Pancreas (tissue), 10 donors: ENCODE measurements at places on chromosomes 6 and 20. TPM values are rescaled to one million over a fixed set of nuclear protein-coding genes. Genes with fewer than 3 reads are reported as not detected.

AKAP7 gene
- polyA plus RNA-seq = 69.6 TPM

OXT gene
- not detected for polyA plus RNA-seq

KIF13A gene
- polyA plus RNA-seq = 7.3 TPM

ELMO2 gene
- 18.1 TPM for polyA plus RNA-seq

ANKRD6 gene
- polyA plus RNA-seq = 7.8 TPM

ASIP gene
- polyA plus RNA-seq = not detected

HLA-DOB gene
- polyA plus RNA-seq = 0.53 TPM

ZNF391 gene
- 1.4 TPM for polyA plus RNA-seq

HLA-DPA1 gene
- 9.1 TPM for polyA plus RNA-seq

SLC52A3 gene
- 1.6 TPM for polyA plus RNA-seq

OR2J3 gene
- not detected for polyA plus RNA-seq

SIRPD gene
- polyA plus RNA-seq = not detected

IL17F gene
- polyA plus RNA-seq = not detected

SIRPB1 gene
- 0.30 TPM for polyA plus RNA-seq
